ENCODE measurements at places on chromosomes 11 and 22. TPM values are rescaled to one million over a fixed set of nuclear protein-coding genes. Genes with fewer than 3 reads are reported as not detected.

GRCh38 chr22:31248138-31248745, 36.1 kb downstream of the LIMK2 start:
- DNase-seq: peak; percentile 87

DNA sequence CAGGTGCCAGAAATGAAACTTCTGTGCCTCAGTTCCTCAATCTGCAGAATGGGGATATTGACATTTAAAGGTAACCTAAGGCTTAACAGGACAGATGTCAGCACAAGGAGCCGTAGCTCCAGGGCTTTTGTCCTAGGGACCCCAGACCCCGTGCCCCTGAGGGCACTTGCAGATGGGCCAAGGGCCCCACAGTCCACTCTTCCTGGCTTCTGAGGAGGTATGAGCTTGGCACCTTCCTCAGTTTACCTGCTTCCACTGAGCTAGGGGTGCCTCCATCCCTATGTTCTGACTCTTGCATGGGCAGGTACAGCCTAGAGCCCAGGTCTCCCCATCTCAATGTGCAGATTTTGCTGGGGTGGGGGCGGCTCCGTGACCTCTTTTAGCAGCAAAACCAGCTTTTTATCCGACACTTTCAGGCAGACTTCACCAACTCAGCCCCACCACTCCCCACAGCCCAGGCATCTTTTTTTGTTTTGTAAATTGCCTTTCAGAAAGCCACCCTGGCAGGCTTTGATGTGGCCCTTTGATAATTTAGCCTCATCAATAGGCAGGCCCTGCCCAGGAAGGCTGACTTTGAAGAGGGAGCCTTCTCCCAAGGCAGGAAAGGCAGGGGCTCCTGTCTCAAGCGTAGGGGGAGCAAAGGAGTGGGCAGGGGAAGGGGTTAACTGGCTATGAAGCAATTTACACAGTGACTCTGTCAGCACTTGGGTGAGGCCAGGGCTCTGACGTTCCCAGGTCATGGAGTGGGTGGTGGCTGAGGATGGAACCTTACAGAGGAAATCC, 23.7 kb upstream of the FGF3 start:
- DNase-seq: peak; percentile 61

DNA sequence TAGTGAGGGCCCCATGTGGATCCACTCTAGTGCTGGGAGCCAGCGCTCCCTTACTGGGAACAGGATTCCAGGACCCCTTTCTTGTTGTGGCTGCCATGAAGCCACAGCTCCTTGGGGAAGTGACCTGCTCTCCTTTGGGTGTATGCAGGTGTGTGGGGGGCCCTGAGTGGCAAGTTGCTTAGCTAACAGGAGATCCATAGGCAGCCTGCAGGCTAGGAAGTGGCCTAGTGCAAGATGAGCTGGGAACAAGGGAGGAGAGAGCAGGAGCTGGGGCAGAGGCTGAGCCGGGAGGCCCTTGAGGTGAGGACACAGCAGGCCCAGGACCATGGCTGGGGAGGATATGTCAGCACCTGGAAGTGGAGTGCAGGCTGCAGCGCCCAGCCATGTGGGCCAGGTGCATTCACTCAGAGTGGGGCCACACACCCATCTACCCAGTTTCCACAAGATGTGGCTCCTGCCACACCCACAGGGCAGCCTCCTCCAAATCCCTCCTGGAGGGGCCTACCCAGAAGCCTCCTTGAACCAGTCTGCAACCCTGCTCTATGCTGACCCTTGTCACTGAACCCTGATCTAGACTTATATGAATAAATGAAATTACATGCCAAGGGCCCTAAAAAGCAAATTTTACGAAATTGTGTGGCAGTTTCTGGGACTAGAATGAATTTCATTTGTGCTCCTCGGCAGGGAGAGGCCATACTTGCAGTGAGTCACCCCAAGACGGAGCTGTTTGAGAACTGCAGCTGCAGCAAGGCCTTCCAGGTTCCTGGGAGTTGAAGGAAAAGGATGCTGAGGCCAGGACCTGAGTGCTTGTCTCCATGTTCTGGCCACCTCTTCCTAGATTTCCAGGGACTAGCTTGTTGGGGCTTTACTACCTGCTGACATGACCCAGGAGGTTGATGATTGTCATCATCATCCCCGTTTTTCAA, 3.2 kb downstream of the THAP7 start:
- DNase-seq: no peak

DNA sequence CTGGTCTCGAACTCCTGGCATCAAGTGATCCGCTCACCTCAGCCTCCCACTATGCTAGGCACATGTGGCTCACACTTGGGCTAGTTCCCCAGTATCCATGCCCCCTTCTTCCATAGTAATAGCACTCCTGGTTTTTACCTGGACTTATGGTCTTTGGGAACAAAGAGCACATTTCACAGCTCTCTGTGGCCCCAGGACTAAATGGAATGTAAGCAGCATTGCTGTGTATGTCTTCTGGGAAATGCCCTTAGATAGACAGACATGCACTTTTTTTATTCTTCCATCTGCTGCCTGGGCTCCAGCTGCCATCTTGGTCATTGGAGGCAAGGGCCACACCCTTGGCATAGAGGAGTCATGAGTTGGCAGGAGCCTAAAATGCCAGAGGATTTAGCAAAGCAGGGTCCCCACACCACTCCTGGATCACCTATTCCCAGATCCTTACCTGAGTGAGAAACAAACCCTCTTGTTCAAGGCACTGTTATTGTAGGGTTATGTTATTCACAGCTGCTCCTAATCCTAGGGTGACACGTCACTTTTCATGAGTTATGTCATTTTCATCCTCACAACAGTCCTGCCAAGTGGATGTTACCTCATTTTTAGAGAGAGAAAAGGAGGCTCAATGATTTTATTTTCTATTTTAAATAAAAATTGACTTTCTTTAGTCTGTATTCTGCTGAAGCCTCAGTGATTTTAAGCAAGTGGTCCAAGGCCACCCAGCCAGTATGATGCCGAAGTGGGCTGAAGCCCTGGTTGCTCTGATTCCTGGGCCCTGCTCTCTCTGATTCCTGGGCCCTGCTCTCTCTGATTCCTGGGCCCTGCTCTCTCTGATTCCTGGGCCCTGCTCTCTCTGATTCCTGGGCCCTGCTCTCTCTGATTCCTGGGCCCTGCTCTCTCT, 15.7 kb upstream of the GDPD5 start:
- DNase-seq: no peak

- DNase-seq: peak; percentile 87
Measured at GRCh38 chr22:19765477-19766239, 5.1 kb downstream of the TBX1 start.

GRCh38 chr11:15616130-15617105, 501.7 kb downstream of the INSC start:
- DNase-seq: no peak

- no peak for DNase-seq
Measured at GRCh38 chr11:111582163-111582562, 20.1 kb upstream of the SIK2 start.

OR4D10 gene
- not detected for total RNA-seq

- no peak for DNase-seq
Measured at GRCh38 chr22:49395617-49396016, 432.1 kb downstream of the BRD1 start.

- peak; percentile 40 for DNase-seq
Measured at GRCh38 chr22:28014211-28015045, 95.4 kb upstream of the PITPNB start.

DNA sequence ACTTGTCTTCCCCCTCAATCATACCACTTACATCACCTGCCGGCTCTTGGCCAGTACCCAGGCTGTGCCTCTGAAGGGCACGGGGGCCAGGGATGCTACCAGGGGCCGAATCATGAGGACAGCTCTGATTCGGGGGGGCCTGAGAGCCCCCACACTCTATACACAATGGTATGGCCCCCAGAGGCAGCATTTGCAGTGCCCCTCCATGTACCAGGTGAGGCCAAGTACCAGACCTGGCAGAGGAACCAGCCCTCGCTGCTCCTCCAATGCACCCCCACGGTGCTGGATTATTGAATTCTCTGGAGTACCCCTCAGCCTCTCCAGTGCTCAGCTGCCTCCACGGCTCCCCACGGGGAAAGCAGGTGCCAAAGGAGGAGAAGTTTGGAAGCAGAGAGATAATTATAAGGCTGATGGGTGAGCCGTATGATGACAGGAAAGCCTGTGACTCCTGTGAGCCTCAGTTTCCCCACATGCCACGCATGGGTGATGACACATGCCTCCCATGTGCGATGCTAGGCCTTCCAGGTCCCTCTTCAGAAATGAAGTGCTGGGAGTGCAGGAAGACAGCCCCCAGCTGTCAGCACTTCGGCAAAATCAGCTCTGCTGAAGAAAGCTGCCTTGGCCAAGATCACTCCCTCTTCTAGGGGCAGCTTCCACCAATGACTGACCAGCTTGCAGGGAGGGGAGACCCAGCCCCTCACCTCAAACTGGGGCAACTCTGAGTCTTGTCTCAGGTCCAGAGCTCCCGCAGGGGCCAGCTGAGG, 69.9 kb downstream of the THAP12 start:
- DNase-seq: no peak

PIH1D2 gene
- total RNA-seq: 0.37 TPM

- no peak for DNase-seq
Measured at GRCh38 chr11:132257871-132258270, 887.5 kb downstream of the NTM start.

CTSD gene
- 177 TPM for total RNA-seq

DNA sequence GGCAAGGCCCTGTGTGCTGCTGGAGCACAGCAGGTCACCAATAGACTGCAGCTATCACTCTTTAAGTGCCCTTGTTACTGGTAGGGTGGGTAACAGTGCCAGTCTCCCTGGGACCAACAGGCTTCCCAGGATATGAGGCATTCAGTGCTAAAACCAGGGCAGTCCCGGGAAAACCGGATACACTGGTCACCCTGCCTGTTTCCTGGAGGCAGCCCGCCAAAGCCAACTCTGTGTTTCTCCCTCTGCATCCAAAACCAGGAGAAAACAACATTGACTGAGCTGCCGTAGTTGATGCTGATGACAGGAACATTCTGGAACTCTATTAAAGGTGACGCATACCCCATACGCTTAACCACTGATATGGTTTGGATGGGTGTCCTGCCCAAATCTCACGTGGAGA, 149.1 kb downstream of the SHANK2 start:
- no peak for DNase-seq

SNX32 gene
- total RNA-seq: 0.26 TPM

DNA sequence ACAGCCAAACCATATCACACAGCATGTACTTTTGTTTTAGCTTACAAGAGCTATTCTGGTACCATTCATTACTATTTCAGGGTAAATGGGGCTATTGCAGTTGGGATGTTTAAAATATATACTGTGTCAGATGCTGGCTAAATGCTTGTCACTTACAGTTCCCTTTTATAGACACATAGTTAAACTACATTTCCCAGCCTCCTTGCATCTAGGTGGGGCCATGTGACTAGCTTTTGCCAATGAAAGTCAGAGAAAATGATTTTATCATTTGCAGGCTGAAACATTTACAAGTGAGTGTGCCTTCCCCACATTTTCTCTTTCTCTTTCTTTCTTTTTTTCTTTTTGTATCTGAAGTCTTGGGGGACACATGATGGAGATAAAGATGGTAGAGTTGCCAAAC, 7.8 kb upstream of the IFTAP start:
- no peak for DNase-seq

ELFN2 gene
- 0.14 TPM for total RNA-seq

ADAMTS15 gene
- 1.1 TPM for total RNA-seq

DNA sequence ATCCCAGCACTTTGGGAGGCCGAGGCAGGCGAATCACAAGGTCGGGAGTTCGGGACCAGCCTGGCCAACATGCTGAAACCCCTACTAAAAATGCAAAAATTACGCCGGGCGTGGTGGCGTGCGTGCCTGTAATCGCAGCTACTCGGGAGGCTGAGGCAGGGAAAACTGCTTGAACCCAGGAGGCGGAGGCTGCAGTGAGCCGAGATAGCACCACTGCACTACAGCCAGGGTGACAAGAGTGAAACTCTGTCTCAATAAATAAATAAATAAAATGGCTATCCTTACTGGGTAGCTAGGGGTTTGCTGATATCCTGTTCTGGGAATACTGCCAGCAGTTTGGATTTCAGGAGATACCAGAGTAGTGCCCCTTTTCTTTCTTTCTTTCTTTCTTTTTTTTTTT, 2.4 kb upstream of the RBM14 start:
- DNase-seq: no peak

TMEM25 gene
- 17.5 TPM for total RNA-seq

DNA sequence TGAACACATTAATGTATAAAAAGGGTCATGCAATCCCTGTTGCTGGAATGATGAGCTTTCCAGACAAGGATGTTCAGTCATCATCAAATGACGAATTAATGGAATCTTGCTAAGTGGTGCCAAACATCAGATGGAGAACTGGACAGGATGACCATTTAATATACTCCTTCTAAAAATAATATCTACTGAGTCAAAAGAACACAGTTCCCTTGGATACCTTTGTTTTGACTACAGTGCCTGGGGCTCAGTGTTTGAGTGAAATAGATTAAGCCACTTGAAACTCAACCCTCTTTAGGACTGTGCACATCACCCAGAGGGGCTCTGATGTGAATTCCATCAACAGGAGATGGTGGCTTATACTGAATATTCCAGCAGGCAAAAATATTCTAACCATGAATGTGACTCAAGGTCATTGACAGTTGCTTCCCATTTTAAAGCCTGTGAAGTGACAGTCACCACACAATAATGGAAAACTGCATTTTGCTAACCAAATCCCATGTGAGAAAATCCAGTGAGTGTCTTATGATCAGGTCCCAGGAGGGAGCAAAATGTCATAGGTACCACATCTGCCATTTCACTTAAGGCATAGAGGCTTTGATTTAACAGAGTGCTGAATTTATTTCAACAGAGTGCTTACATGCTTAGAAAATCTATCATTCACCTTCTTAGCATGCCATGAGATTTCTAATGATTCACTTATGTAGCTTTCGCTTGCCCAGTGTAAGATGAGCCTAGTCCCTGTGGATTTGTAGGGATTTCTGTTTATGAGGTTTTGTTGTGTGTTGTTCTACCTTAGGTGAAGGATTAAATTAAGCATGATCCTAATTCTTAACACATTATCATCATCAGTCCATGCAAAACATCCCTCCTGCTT, 41.3 kb upstream of the SLN start:
- no peak for DNase-seq

DNA sequence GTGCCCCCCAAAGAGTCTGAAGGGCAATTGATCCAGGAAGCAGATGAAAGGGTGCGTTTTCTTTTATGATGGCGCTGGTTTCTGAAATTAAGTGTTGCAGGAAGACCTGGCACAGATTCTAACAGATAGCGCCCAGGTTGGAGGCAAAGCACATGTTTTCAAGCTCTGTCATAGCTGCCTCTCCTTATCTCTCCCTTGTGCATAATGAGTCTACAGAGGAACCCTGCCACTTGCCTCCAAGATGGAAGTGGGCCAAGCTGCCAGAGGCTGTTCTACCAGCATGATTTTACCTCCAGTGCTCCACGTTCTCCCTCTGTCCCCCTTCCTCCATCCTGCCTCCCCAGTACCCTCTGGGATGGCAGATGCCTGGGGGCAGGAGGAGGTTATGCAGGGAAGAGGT, 30.0 kb upstream of the TLCD5 start:
- DNase-seq: no peak

- DNase-seq: no peak
Measured at GRCh38 chr11:66126808-66127555, 56.9 kb downstream of the PACS1 start.

DNA sequence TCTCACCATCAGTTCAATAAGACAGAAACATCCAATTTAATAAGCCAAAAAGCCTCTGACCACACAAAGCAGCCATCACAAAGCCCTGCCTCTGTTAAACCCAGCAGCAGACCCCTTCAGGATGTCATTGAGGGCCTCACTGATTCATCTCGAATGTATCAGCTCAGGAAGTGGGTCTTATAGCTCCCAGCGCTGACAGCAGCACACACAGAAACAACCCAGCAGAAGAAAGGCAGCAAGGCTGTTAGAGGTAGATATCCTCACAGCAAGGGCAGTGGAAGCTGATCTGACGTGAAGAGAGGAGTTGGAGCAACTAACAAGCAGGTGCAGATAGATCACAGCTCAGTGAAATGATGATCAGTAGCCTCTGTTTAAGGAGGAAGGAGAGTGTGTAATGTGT, 86.2 kb upstream of the NCAM1 start:
- DNase-seq: no peak

Measured in H7 (cell line).